Activated CD8-positive, alpha-beta memory T cell treated with anti-CD3 and anti-CD28 coated beads for 48 hours (primary cell): ENCODE measurements at places on chromosomes 6 and 20.

DNA sequence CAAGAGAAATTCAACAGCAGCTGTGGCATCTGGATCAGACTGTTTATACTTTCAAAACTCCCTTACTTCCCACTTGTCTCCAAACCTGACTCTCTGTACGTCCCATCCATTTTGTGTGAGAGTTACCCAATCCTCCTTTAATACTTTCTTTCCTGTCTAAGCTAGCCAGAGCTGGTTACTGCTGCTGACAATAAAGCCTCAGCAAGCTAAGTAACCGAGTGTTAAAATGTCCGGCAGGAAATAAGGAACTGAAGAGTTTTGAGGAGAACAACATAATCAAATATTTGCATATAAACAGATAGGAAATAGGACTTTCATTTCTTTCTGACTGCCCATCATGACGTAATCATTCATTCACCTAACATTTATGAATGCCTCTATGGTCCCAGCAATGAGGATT is 11.6 kb downstream of the TMEM30A start:
- DNase-seq: no peak

DNA sequence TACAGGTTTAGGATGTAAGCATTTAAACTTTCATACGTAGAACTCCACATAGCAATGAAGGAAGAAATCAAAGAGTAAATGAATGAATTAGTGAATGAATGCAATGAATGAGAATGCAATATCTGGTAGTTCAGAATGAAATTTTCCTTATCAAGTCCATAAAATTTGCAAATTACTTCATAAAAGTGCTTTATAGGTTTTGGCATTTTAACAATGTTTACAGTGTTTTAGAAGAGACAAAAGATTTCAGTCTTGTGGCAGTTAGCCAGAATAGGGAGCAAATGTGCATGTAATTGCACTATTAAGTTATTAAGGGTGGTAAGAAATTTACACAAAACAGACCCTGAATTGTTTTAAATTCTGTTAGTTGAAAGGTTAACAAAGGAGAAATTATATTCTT is 739.4 kb upstream of the FLRT3 start:
- DNase-seq: no peak

- no peak for DNase-seq
Observed at GRCh38 chr6:106908386-106908840, 66.1 kb downstream of the CD24 start.

DNA sequence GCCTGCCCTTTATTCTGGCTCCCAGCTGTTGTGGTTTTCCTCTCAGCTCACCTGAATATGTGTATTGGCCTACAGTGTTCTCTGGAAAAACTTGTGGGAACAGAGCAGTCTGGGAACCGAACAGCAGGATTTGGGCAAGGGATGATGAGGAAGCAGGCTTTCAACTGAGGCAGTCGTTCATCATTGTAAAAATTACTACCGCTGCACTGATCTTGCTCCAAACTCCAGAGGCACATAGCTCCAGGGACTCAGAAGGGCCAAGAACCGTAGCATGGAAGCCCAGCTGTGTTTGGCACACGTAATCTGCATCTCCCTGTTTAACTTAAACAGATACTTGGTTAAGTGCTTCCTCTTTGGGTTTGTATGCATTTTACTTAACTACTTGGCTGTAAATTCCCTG is 48.3 kb upstream of the EEF1A1 start:
- no peak for DNase-seq

- no peak for DNase-seq
Observed at GRCh38 chr6:32439139-32439538, 548 bp upstream of the HLA-DRA start.

DNA sequence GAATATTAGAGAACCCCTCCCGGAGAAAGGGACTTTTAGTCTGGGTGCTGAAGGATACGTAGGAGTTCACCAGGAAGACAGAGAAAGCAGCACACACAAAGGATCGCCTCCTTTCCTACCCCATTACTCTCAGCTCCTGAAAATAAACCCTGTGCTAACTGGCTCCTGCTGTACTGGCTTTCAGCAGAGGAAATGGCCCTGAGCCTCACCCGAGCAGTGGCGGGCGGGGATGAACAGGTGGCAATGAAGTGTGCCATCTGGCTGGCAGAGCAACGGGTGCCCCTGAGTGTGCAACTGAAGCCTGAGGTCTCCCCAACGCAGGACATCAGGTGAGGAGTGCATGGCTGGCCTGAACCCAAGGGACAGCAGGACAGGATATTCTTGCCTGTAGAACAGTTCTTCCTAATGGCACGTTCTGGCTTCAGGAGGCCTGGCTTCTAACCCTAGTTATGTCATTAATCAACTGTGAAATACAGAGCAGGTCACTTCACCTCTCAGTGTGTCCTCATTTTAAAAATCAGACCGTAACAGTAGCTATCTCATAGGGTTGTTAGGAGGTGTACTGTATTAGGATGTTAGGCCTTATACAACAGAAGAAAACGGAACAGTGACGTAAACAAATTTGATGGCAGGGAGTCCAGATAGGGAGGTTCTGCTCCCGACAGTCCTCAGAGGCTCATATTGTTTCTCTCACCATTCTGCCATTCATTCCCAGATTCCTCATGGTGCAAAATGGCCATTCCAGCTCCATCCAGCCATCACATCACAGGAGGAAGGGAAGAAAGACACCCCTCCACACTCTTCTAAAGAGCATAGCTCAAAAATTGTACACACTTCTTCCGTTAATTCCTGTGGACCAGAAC is 1.8 kb downstream of the RBCK1 start:
- DNase-seq: no peak

- DNase-seq: no peak
Observed at GRCh38 chr6:75532521-75532920, 38.9 kb upstream of the FILIP1 start.

GRCh38 chr6:113980937-113981554 is 10.1 kb upstream of the HDAC2 start:
- DNase-seq: no peak

GRCh38 chr6:13431861-13432465 is 55.4 kb downstream of the GFOD1 start:
- DNase-seq: no peak

- DNase-seq: no peak
Observed at GRCh38 chr6:122740091-122740490, 39.4 kb upstream of the FABP7 start.

- no peak for DNase-seq
Observed at GRCh38 chr20:43824309-43825050, 90.2 kb upstream of the TOX2 start.

- no peak for DNase-seq
Observed at GRCh38 chr20:19260412-19261090, 48.1 kb downstream of the SLC24A3 start.

GRCh38 chr6:89602166-89602565 is 36.4 kb downstream of the LYRM2 start:
- DNase-seq: no peak

- DNase-seq: peak; percentile 4
Observed at GRCh38 chr20:10671221-10671918, 2.4 kb downstream of the JAG1 start.

DNA sequence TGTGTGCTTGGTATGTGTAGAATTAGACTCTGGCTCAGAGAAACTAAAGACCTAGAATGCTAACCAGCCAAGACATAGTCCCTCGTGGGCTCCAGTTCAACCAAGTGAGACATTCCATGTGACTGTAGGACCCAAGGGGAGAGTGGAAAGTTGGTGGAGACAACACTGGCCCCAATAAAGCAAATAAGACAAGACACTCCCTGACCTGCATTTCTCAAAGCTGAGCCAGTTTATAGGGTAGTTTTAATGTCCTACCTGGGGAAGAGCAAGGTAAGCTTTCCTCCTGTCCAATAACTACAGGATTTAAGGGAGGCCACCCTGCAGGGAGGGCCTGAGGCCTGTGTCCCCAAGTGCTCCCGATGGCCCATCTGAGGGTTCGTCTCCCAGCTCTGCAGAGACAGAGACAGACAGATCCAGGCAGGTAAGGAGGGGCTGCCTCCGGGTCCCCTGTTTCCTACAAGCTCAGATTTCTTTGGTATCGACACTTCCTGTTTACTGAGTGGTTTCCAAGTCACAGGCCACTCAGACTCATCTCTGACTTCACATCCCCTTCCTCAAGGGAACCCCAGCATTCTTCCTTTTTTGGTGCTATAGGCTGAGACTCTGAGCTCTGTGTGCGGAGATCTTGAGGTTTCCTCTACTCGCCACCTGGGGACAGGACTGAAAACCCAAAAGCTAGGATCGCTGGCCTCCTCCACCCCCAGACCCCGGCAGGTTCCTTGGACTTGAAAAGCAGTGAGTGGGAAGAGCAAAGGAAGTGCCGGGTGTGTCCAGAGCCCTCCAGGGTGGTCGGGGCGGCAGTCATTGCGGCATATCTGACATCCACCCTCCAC is 92.4 kb downstream of the PRND start:
- DNase-seq: no peak

DNA sequence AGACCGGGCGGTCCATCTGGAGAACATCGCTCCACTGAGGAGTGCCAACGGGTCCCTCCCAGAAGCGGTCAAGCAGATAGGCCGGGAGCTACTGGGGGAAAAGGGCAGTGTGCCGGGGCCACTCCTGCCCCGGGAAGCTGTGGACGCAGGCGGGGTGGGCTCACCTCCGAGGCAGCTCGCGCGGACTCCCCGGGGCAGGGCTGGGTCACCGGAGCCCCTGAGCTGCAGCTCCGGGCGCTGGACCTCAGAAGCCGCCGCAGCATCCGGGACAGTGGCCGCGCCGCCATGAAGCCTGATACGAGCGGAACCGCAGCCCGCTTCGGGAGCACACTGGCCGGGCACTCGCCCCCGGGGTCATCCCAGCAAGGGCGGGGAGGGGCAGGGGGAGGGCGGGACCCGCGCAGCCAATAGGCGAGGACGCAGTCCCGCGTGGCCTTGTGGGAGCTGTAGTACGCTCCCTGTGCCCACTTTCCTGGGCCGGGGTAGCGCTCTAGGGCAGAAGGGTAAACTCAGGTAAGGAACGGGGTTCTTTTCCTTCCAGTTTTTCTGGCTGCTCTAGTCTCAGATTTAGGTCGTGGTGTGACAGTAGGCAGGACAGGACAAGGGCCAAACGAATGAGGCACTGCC is at the start of gene MOCS1:
MOCS1 (minus strand) TSS at position 332 of the 627 bp plus-strand sequence; CDS start at position 287, 45 bp downstream.
- peak; percentile 14 for DNase-seq

- DNase-seq: no peak
Observed at GRCh38 chr20:1801929-1802306, 93.3 kb upstream of the SIRPA start.

- DNase-seq: no peak
Observed at GRCh38 chr20:53224851-53225250, 252.7 kb downstream of the TSHZ2 start.

DNA sequence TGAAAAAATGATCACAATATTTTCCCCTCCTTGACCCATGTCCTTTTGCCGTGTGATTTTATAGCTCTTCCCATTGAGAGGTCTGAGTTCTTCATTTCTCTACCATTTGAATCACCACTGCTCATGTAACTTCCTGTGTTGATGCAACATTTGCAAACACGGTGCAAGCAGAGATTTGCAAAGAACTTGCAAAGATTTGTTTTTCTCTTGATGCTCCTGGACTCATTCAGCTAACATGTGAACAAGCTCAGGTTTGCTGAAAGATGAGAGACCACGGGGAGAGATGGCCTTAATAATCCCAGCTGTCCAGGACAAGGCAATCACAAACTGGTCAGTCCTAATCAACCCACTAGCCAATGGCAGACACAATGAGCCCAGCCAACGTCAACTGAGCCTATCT is 8.6 kb downstream of the VNN2 start:
- DNase-seq: no peak

GRCh38 chr20:62396367-62397239 is 9.7 kb downstream of the RPS21 start:
- DNase-seq: no peak

- DNase-seq: no peak
Observed at GRCh38 chr6:24574809-24575208, 71.2 kb downstream of the KIAA0319 start.

DNA sequence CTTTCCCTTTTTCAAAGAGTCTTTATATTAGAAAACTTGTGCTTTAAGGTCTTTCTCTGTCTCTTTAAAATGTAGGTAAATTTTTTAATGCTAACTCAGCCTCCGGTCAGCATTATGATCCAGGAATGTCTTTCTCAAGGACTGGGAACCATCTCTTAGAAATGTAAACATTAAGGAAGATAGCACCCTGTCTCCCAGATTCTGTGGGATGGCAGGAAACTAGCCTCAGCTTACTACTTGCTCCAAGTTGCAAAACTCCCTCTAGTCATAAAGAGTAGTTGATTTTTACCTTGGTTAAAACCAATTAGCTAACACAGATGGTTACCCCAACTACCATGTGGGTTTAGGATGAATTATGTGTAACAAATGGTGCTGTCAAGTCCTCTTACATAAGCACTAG is 4.7 kb upstream of the TAAR1 start:
- DNase-seq: no peak

DNA sequence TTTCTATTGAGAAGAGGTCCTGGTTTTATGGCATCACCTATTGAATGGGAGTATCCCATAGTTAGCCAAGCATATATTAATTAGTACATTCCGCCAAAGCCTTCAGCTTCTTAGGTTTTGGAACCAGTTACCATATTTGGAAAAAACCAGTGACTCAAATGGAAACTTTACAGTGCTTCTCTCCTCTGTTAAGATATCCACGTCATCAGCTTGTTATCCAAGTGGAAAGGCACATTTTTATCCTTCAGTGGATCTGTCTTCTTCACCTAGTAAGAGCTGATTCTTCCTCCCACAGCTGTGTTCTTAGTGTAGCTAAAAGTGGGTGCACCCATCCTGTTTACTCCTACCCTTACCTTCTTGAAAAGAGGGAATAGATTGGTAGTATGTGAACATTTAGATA is 34.5 kb downstream of the TPD52L1 start:
- no peak for DNase-seq

GRCh38 chr6:169220068-169220964 is 33.3 kb downstream of the THBS2 start:
- DNase-seq: no peak

GRCh38 chr6:149278997-149279396 is 38.5 kb upstream of the TAB2 start:
- no peak for DNase-seq

DNA sequence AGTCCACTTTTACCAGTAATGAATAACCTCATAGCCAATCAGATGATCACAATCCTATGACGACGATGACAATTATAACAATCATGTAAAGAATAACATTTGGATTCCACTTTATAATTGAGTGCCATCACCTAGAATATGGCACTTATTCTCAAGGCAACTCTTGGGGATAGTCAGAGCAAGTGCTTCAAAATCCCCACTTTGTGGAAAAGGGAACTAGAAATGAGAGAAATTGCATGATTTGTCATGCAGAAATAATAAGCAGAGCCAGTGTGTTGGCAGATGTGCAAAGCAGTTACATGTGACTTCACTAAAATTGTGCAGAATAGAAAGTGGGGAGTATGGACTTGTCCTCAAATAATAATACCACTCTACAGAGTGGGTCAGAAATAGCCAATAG is 41.3 kb downstream of the FRK start:
- no peak for DNase-seq

GRCh38 chr6:331622-332521 is 39.6 kb downstream of the DUSP22 start:
- DNase-seq: no peak

GRCh38 chr6:28947831-28948270 is 24.1 kb upstream of the TRIM27 start:
- no peak for DNase-seq
